Central memory CD4-positive, alpha-beta T cell (primary cell): ENCODE measurements at places on chromosomes 11 and 22.
A peak's percentile ranks its signal among the peaks of the same experiment; 100 is the strongest.

DNA sequence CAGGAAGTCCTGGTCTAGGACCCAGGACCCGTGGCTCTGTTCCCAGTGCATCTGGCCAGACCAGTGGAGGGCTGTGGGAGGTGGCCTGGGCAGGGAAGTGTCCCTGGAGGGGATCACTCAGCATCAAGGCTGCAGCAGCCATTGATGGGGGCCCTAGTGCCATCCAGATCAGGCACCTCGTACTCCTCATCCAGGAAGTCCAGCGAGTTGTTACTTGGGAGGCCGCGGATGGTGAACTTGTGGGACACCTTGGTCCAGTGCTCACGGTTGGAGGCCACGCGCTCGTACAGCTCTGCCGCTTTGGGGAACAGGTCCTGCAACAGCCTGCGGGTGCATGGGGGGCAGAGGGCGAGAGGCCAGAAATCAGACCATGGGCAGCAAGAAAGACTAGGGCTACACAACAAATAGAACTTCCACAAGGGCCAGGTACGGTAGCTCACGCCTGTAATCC is 96.9 kb downstream of the PDE2A start:
- no peak for DNase-seq

DNA sequence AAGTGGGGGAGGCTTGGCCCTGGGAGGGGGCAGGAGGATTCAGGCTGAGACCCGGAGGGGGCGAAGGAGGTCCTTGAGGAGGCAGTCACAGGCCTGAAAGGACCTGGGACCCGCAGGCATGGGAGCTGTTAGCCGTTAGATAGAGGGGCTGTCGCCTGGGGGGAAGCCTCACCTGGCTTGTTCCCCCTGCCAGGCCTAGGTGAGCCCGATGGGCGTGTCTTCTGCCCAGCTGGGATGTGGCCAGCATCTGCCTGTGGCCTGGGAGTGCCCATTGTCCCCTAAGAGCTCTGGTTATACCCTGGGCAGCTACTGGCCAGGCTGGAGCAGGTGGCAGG is 1.8 kb upstream of the DUSP8 start:
- DNase-seq, result no peak

- no peak for DNase-seq
These were observed 62.5 kb downstream of the FEZ1 start for GRCh38 chr11:125433454-125434121.

DNA sequence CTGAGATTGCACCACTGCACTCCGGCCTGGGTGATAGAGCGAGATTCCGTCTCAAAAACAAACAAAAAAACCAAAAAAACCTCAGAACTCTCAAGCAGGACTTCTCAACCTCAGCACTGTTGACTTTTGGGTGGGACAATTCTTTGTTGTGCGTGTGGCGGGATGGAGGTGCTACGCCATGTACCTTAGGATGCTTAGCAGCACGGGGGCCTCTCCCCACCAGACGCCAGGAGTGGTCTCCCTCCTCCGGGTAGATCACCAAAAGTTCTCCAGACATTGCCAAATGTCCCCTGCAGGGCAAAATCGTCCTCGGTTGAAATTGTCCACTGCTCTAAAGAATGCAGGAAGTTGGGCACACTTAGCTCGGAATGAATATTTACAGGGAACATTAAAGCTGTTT is 26.9 kb upstream of the ATXN10 start:
- no peak for DNase-seq

DNA sequence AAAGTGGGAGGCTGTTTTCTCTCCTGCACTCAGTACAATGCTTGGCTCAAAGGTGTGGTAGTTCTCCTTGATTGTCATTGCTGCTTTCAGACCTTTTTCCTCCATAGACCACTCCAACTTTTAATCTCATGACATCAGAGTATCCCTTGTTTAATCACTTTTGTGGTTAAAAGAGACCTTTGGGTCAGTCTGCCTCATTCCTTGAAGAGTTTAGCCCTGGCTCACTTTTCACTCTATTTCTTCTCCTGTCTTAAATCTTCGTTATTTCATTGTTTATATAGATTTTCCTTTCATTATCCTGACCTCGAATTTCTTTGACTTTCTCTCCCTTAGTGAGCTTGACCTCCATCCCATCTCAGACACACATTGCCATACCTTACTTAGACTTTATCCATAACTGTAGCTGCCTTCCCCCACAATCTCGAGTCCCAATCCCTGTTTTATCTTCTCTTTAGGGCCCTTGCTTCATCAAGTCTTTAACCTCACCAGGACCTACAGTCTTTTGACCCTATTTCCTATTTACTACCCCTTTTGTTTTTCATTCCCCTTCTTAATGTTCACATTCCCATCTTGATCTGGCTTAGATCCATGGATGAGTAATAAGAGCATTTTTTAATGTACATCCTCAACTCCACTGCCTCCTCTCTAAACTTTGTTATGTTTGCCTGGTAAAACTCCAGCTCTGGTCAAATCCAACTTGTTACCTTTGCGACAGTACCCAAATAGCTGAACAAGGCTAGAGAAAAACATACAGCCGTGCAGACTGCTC is 9.5 kb downstream of the ATXN10 start:
- DNase-seq, result no peak

DNA sequence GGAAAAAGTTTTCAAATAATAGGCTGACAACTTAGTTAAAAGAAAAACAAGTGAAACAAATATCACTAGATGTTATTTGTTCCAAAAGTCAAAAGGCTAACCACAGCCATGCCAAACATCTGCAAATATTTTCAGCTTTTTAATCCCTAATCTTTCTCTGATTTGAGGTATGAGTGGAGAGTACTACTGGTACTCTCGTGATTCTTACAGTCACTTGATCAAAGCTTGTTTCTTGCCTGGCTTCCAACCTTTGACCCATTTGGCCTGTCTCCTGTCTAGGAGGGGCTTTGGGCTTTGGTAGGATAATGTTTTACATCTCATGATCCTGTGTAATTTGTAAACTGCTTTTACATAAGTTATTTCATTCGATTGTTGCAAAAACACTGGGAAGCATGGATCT is 301.8 kb upstream of the SORL1-AS1 start:
- no peak for DNase-seq

DNA sequence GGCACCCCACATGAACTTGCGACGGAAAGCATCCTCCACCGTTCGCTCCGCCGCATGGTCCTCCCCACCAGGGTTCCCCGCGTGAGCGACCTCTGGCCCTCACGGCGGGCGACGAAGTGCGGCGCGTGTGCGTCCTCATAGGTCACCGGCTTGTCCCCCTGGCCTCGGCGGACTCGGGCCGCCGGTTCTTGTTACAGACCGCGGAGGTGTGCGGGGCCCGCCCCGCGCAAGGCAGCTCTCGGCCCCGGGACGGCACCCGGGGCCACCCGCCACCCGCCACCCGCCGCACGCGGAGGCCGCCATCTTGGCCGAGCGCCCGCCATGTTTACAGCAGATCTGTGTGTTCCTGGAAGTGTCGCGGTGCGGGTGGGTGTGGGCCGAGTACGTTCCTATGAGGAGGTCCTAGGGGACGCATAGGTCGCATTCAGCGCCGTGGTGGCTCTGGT is 3.5 kb upstream of the IFITM2 start:
- DNase-seq, result no peak

- no peak for DNase-seq
These were observed 6.4 kb upstream of the CCDC86 start for GRCh38 chr11:60835534-60835846.

GRCh38 chr22:25364736-25365241 is 145.3 kb downstream of the CRYBB2 start:
- DNase-seq, result no peak

DNA sequence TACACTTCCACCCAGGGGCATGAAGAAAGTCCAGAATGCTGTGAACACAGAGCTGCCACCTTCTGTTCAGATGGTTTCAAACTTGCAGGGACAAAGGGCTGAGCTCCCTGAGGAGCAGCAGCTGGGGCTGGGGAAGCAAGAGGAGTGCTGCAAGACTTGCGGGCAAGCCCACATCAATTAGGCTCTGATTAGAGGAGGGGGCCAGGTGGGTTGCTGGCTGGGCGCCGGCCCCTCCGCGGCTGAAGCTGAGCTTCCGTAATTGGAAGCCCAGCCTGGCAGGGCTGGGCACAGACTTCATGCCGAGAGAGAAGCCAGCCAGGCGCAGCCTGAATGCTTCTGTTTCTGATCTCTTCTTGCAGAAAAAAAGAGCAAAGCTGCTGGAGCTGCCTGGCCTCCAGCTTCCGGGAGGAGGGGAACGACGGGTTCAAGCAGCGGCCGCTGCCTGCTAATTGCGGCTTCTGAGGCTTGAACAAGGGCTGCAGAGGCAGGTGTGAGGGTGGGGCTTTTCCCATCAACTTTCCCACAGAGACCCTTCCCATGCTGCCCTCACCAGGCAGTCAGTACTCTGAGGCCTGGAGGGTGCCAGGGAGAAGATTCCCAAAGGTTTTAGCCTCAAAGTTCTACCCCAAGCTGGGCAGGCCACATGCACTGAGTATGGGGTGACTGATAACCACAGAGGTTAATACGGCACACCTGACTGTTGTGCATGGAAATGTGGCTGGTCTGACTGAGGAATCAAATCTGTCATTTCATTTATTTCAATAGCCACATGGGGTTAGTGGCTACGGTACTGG is 91.1 kb upstream of the LMO1 start:
- DNase-seq, result no peak

DNA sequence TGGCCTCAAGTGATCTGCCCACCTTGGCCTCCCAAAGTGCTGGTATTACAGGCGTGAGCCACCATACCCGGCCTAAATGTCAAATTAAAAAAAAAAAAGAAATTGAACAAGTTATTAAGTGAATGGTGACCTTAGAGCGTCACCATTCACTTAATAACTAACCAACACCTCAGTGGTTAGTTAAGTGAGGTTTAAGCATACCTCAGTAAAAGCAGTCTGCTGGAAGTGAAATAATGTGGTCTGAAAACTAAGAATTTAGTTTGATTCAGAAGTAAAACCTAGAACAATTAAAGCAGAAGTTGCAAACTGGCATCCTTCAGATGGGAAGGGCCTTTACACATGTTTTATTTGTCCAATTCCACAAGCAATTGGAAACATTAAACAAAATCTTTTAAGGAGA is 71.5 kb downstream of the FCHSD2 start:
- DNase-seq, result no peak

DNA sequence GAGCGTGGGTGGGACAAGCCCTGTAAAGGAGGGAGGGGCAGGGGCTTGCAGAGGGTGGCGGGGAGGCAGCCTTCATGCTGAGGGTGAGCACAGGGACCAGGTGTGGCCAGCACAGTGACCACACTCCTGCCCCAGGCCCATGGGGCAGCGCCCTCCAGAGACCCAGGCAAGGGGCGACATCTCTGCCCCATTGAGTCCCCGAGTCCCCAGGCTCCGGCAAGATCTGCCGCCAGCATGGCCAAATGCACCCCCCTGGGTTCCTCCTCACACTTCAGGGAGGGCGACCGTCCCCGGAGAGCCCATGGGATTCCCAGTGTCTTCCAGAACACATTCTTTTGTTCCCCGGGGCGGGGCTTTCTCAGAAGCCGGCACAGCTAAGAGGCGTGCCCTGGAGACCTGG is 362.5 kb downstream of the TBC1D22A start:
- DNase-seq, result no peak

DNA sequence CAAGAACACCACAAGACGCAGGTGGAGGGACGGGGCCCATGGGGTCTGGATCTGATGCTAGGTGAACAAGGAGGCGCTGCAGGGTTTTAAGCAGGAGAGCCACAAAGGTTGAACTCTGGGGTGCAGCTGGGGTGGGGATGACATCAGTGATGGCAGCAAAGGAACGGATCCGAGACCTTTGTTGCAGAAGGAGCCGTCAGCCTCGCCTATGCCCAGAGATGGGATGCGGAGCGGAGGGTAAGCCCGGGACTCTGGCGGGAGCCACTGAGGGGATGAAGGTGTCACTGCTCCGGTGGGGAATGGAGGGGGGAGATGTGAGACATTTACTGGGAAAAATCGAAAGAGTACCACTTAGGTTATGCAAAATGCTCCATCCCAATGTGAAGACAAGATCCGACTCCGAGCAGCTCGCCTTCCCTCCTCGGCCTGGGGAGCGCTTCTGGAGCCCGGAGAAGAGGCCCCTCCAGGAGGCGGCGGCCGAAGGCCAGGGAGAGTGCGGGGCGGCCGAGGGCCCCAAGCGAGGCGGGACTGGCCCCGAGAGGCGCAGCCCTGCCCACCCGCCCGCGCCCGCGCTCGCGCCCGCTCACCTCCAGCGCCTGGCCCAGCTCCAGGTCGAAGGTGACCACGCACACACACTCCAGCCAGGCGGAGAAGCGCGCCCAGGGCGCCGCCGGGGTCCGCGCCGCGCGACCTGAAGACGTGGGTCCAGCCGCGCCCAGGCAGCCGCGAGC is 422 bp downstream of the DENND6B start:
- no peak for DNase-seq

DNA sequence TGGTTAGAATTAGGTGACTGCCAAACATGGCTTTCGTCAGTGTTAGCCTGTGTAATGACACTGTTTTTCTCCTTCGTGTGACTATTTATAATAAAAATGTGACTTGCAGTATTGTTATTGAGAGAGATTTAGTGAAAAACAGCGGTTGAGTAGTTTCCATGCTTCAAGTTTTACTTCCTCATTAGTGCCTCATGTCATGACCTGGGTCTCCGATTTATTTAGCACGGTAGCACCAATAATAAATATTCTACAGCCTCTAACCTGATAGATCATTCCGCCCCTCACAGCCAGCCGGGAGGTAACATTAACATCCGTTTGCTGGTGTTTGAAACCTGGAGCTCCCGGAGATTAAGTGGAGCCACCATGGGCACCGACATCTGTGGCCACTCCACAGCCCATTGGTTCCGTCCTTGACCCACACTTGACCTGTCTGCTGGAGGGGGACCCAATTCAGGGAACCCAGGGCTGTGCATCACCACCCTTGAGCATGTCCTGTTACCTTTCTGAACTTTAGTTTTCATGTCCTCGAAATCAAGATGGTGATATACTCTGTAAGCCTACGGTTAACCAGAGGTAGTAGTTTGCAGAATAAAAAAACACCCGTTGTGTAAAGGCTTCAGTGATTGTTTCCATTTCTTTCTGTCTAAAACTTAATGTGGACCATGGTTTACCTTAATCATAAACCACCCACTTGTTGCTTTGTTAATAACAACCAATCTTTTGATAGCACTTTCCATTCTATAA is 104.1 kb downstream of the ATXN10 start:
- no peak for DNase-seq

DNA sequence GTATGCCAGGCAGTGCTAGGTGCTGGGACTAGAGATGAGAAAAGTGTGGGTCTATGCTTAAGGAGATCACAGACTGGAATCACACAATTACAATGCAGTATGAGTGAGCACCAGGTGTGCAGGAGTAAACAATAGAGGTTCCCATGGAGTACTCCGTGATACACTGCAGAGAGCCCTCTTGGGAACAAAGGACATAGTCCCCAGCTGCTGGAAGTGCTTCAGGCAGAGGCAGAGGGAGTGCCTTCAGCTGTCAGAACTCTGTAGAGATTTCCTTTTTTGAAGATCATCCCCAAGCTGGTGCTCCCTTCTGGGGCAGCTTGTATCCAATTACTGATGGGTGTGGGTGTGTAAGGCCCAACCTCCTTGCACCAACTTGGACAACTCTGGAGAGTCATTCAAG is 143.5 kb upstream of the PLET1 start:
- no peak for DNase-seq

- no peak for DNase-seq
These were observed 26.7 kb downstream of the IRAG1 start for GRCh38 chr11:10666556-10667520.

- peak; percentile 99 for DNase-seq
These were observed at the start of gene RBX1 for GRCh38 chr22:40950962-40951794. Gene RBX1, plus strand, starts transcription at chr22:40951378. Its CDS starts 21 bp downstream, at chr22:40951399.

- peak; percentile 24 for DNase-seq
These were observed 28.5 kb downstream of the DCDC1 start for GRCh38 chr11:31340903-31341572.

GRCh38 chr22:38017272-38017920 is 33.0 kb upstream of the SOX10 start:
- DNase-seq, result no peak
